ENCODE measurements at places on chromosomes 7 and 10.

- DNase-seq = no peak
Measured at GRCh38 chr7:34652809-34653208, 5.2 kb upstream of the NPSR1 start.

GRCh38 chr10:6396652-6397051 is 183.4 kb downstream of the PRKCQ start:
- no peak for DNase-seq

DNA sequence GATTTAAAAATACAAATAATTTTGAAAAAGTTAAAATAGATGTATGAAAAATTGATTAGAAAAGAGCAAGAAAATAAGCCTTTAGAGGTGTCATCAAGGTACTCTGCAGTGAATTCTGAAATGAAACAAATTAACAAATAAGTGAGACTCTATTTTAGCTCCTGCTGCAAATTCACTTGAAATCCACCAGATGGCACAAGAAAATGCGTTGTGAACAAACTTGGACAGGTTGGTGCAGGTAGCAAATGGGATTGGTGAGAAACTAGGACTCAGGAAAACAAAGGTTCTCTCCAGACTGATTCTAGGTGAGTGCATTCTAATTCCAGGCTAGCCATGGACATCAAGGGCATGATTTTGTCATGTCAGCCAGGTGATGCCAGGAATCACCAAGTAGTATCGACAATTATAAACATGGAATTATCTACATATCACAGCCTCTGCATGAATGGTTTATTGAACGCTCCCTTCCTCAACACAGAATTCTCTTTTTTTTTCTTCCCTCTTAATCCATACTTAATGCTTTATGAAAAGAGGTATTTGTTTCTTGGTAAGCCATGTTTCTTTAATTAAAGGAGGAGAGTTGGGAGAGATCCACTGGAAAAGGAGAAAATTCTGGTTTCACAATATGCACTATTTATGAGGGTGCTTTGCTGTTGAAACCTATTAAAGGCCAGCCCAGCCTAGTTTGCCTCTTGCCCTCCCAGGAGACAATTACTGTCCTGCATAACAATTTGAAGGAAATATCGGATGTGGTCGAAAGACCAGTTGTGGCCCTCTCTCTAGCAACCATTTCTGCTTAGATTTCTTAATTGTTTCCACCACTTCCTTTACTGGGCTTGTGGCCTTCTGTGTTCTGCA is 118.1 kb downstream of the ZNF365 start:
- no peak for DNase-seq

DNA sequence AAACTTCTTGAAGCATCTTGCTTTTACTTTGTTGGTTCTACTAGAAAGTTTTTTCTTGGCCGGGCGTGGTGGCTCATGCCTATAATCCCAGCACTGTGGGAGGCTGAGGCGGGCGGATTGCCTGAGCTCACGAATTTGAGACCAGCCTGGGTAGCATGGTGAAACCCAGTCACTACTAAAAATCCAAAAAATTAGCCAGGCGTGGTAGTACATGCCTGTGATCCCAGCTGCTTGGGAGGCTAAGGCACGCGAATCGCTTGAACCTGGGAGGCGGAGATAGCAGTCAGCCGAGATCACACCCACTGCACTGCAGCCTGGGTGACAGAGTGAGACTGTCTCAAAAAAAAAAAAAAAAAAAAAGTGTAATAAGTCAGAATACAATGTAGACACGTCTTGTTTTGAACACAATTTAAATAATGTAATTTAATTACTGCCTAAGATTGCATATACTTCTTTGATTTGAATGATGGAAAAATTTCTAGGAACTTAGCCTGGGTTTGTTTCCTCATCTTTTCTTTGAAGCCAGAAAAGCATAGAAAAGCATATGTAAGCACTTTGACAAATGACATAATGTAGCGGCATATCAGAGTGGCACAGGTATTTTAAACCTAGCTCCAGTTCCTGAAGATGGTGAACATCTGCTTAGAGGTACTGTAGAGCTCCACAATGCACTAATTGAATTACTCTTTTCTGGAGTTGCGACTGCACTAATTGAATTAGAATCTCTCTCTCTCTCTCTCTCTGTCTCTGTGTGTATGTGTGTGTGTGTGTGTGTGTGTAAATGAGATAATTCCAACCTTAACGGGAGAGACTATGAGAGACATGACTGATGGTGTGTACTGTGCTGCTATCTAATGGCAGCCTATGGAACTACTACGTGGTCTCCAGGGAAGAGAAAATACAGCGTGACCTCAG is 87.8 kb downstream of the BTRC start:
- no peak for DNase-seq

GRCh38 chr10:81696609-81697388 is 178.2 kb upstream of the NRG3 start:
- DNase-seq = no peak

GRCh38 chr7:377080-378040 is 87.4 kb downstream of the FOXL3 start:
- no peak for DNase-seq

GRCh38 chr10:22681783-22682183 is 32.6 kb downstream of the PIP4K2A start:
- peak; percentile 53 for DNase-seq

DNA sequence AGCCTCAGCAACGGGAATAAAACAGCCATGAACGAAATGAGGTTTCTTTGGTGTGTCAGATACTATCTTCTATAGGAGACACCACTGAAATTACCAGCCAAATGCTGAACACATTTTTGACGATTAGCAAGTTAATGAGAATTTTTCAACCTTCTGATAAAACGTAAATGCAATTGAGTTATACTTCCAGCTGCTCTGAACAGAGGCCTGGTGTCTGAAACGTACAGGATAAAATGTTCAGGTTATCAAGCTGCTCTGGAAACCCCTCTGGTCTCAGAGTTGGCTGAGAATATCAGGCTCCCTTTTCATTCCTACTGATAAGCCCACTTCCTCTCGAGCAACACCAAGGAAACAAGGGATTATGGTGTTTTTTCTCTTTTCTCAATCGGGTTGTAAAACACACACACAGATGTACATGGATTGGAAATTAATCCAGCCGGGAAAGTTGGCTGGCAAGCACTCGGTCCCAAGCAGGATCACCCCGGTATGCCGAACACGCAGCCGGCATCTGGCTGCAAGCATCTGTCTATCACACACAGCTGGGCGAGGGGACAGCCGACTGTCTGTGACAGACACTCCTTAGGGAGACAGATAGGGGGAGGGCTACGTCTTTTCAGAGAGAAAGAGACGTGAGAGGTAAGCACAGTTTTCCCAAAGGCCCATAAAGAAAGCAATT is 171.8 kb downstream of the PRKAG2 start:
- DNase-seq = no peak

DNA sequence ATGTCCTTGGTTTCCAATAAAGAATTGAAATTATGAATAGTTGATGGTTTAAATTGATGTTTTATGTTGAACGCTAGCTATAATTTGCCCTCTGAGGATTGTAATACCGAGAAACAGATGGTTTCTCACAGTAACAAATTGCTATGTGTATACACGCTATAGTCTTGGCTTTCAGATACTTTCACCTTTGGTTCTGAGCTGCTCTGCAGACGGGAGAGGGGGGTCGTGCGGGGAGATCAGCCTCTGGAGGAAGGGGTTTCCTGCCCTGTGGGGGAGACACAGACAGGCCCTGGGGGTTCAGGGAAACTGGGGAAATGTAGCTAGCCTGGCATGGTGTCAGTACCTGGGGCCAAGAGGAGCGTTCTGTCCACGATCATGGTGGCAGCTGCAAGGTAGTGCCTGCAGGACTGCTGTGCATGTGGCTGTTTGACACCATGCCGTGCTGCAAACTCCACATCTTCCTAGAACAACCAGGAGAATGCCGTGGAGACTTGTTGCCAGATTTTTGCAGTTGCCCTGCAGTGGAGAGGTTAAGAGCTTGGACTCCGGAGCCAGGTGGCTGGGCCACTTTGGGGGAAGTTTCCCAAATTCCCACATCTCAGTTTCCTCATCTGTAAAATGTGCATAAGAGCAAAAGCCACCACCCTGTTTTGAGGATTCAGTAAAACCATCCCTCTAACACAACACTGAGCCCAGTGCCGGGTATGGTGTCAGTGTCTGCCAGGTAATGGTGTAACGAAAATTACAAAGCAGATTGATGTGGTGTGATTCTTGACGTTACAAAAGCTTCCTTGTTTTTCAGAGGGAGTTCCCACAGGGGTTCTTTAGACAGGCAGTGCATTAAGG is 167.9 kb downstream of the CUX1 start:
- DNase-seq = no peak

DNA sequence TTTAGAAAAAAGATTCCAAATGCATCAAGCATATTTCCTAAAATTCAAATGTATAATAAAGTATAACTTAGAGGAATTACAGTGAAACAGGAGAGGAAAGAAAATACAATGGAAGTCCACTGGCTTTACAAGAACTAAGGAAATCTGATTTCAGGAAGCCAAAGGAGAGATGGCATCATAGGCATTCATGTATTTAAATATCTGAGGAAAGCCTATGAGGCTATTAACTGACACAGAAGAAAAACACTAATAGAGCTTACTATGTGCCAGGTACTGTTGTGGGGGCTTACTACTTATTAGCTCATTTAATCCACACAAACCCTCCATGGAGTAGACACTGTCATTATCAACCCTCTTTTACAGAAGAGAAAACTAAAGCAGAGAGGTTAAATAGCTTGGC is 92.2 kb downstream of the SRPK2 start:
- DNase-seq = no peak

- DNase-seq = no peak
Measured at GRCh38 chr10:88805361-88805760, 2.8 kb downstream of the LIPM start.

- DNase-seq = no peak
Measured at GRCh38 chr7:155702616-155703015, 58.2 kb downstream of the RBM33 start.

- DNase-seq = no peak
Measured at GRCh38 chr10:24731942-24732341, 8.3 kb upstream of the ARHGAP21 start.

GRCh38 chr7:4768597-4769569 is 6.5 kb upstream of the AP5Z1 start:
- DNase-seq = no peak

- no peak for DNase-seq
Measured at GRCh38 chr10:128992770-128993169, 474.3 kb upstream of the MGMT start.

DNA sequence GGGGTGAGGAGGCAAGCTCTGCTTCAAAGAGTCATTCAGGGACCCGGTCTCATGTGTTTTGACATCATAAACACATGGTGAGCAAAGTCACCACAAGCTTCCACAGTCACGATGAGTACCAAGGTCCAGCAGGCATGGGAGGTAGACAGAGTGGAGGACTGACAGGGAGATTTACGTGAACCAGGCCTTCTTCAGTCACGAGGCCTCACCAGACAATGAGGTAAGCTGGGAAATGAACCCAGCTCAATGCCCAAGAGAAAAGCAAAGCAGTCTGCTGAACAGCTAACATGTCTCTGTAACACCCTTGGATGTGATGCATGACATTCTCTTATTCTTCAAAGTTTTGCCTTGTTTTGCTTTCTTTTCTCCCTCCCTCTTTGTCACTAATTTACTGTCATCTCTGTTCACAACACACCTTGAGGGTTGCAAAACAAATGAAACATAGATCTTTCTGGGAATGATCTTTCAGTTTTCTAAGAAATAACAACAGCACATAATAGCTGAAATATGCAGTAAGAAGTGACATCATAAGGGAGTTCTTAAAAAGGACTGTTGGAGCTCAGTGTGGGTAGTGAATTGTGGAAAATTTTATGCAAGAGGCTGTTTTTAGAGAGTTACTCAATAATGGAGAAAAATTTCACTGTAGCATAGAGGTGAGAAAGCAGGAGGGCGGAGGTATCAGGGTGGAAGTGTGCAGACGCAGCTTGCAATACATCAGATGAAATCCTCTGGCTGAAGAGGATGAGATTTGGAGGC is 9.0 kb downstream of the PPP1R17 start:
- DNase-seq = no peak

DNA sequence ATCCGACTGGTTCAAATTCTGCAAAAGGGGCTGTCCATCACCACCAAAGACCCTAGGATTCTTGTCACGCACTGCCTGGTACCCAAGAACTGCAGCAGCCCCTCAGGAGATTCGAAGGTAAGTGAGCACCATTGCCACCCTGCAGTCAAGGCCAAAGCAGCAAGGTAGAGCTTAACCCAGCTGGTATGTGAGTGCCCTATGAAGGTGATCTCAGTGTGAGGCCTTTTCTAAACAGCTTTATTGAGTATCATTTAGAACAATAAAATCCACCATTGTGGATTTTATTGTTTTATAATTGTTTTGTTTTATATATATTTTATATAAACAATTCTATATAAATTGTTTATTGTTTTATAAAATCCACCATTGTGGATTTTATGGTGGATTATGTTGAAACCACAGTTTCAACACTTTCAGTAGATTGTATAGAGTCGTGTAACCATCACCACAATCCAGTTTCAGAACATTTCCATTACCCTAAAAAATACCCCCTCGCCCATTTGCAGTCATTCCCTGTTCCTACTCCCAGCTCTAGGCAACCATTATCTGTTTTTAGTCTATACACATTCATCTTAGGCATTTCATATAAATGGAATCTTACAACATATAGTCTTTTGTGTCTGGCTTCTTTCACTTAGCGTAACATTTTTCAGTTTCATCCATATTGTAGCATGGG is 20.1 kb upstream of the CALU start:
- no peak for DNase-seq

- DNase-seq = no peak
Measured at GRCh38 chr10:101065481-101066145, 3.8 kb downstream of the KAZALD1 start.

- no peak for DNase-seq
Measured at GRCh38 chr10:77832238-77832637, 94.3 kb downstream of the DLG5 start.

- no peak for DNase-seq
Measured at GRCh38 chr10:104321226-104321625, 17.0 kb downstream of the ITPRIP start.

DNA sequence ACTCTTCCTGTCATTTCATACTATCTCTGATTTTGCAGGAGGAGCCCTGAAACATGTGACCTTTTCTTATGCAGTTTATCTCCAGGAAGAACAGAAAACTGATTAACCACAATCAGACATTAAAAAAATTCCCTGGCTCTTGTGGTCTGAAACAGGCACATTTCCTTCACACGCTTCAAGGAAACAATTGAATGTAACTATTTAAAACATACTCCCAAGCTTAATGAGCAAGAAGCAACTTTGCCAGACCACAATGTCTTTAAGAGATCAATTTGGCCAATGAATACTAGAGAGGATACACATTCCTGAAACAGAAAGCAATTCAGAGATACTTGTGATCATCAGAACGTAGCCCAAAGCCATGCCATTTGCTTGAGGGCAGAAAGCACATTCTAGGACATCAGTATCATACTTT is 65.8 kb downstream of the PIP4K2A start:
- no peak for DNase-seq

- DNase-seq = no peak
Measured at GRCh38 chr7:129127601-129128000, 16.9 kb upstream of the TSPAN33 start.

DNA sequence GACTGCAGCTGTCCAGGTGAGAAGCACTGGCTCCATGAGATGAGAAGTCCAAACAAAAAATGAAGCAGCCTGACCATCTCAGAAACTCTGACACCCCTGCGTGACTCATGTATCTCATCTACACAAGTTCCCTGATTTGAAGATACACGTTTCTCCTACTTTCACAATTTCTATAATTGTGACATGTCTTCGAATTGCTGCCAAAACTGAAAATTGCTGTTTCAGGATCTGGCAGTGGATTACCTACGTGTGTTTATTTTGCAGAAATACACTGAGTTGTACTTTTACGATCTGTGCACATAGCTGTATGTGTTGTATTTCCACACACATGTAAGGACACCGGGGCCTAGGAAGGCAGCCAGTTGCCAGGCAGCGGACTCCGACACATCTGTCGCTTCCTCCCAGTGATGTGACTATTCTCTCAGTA is 53.2 kb downstream of the LARP4B start:
- DNase-seq = no peak

Data from activated T-cell treated with anti-CD3 and anti-CD28 coated beads for 24 hours (primary cell).